ENCODE measurements at places on chromosomes 16 and 17.

GRCh38 chr16:21060027-21060510 is 90.6 kb downstream of the DNAH3 start:
- no peak for DNase-seq

DNA sequence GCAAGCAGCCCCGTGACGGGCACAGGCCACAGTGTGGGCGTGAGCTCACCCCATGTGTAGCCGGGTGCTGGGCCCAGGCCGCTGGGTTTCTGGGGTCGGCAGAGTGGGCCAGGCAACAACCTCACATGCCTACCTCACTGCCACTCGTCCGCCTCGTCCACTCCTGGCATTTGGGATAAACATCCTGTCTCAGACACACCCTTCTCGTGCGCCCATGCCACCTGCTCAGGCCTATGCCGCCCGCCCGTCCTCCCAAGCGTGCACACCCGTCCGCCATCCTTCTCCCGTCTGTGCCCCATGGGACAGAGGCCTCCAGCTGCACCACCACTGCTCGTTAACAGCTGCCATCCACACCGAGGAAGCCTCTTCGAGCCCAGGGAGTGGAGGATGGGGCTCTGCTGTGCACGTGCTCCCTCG is 64.3 kb downstream of the KLHDC4 start:
- DNase-seq: no peak

DNA sequence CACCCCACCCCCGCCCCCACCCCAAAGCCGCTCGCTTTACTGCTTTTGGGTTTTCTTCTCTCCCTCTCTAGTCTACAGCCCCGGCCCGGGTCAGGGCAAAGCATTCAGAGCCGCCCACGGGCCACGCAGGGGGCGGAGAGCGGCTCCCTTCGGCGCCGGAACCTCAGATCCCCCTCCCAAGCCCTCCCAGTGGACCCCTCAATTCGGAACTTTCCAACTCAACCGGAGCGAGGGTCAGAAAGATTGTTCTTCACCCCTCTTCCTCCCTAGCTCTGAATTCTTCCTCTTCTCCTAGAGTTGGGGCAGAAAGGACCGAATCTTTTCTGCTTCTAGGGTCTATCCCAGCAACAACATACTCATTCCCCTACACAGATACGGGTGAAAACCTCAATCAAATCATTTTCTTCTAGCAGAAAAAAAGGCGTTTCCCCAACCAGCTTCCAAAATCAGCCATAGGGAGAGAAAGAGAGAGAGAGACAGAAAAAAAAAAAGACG is 1.0 kb downstream of the HOXB2 start:
- no peak for DNase-seq

DNA sequence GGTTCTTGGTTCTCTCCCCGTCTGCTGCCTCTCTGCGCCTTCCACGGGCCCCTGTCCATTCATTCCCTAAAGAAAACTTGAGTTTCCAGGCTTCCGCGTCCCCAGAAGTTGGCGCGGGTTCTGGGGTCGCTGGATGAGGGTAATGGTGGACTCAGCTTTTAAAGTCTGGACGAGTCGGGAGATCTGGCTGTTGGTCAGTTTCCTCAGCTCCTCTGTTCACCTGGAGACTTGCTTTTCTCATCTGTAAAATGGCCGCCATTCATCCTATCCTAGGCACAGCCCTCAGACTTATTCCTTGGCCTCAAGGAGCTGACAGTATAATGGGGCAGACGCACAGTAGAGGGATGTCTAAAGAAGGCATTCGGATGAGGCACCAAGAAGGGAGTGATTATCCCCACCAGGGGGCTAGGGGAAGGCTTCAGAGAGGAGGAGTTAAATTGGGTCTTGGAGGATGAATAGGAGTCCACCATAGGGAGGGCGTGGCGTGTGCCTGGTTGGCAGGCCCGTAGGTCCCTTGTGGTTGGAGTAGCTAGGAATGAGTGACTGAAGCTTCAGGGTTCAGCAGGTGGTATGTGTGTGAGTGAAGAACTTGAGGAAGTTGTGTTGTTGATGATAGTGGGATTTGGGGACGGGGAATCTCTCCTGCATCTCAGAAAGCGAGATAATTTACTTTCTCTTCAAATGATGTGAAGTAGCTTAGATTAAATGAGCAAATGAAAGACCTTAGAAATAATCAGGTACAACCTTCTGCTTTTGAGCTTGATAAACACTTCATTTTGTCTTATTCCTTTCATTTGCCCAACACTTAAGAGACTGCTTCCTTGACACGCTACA is 652 bp downstream of the VPS35L start:
- DNase-seq: no peak

GRCh38 chr17:2241823-2242222 is 61.8 kb downstream of the SMG6 start:
- DNase-seq: no peak

GRCh38 chr17:38508570-38508950 is 80.3 kb downstream of the ARHGAP23 start:
- no peak for DNase-seq

DNA sequence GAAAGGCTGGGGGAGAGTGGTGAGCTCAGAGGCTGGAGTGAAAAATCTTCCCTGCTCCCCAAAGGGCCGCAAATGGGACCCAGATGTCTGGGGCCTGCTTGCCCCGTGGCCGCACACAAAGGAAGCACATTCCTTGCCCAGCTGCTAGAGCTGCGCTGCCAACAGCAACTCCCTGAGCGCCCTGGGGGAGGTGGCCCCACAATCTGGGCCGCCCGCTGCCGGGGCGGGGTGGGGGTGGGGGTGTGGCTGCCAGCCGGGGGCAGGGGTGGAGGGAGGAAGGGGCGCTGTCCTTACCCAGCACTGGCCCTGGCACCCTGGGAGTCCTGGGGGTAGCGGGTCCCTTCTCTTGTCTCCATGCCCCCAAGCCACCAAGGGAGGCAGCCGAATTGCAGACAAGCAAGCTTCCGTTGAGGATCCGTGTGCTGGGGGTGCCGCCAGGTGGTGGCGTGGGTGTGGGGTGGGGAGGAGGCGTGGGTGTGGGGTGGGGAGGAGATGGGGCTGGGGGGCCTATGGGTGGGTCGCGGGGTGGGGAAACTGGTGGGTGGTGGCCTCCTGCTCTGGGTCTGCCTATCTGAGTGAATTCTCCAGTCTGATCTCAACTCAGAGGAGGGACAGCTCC is 48.4 kb upstream of the PABPN1L start:
- no peak for DNase-seq

DNA sequence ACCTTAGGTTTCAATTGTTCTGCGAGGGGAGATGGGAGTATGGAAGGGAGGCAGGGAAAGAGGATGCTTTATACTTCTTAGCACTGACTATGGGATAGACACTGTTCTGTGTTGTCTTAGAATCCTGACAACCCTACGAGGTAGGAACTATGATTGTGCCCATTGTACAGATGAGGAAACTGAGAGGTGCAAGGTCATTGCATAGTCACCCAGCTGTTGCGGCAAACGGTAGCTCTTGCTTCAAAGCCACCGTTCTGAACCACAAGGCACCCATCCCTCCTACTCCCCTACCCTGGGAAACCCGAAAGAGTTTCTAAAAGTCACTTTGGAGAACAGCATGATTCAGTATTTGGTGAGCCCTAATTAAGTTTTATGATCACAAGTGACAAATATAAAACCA is 7.5 kb downstream of the CCDC40 start:
- DNase-seq: no peak

GRCh38 chr17:28567604-28568003 is 3.7 kb downstream of the PIGS start:
- DNase-seq: no peak

GRCh38 chr16:56370875-56371659 is 54.3 kb downstream of the AMFR start:
- peak; percentile 71 for DNase-seq

GRCh38 chr17:38749223-38750043 is 1.3 kb upstream of the PCGF2 start:
- DNase-seq: peak; percentile 72

GRCh38 chr17:305090-305976 is 47.3 kb downstream of the RPH3AL start:
- DNase-seq: no peak

DNA sequence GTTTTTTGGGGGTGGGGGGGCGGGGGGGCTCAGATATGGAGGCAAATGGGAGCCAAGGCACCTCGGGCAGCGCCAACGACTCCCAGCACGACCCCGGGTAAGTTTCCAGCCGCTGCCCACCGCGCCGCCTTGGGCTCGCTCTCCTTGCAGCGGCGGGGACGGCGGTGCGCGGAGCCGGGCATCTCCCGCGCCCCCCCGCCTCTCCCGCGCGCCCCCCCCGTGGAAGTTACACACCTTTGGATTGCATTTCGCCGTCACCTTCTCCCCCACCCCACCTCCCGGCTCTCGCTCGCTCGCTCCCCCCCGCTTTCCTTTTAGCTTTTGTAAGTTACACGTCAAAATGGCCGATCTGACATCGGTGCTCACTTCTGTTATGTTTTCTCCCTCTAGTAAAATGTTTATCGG is 387 bp downstream of the MSI2 start:
- DNase-seq: no peak

GRCh38 chr16:57022445-57022844 is 33.1 kb downstream of the NLRC5 start:
- DNase-seq: no peak

- DNase-seq: no peak
Observed at GRCh38 chr16:83102336-83102735, 475.6 kb downstream of the CDH13 start.

- DNase-seq: no peak
Observed at GRCh38 chr17:46720408-46720807, 98.1 kb downstream of the WNT3 start.

GRCh38 chr17:64259922-64260321 is 3.1 kb downstream of the TEX2 start:
- no peak for DNase-seq

DNA sequence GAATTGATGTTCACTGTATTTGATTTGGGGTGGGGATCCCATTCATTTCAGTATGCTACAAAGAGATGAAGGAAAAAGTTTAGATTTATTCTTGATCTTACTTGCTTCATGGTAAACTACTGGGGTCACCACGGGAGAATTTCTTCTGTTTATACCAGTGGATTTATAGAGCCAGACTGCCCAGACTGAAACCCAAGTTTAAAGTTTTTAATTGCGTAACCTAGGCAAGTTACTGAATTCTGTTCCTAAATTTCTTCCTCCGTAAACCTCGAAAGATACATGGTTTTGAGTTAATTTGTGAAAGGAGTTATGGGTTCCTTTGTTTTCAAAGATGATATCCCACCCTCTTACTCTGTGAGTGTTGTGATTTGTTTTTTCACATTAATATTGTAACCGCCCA is 26.4 kb downstream of the PIGL start:
- DNase-seq: no peak

GRCh38 chr16:78984324-78984723 is 616.2 kb downstream of the MAF start:
- DNase-seq: no peak

- DNase-seq: no peak
Observed at GRCh38 chr16:67456391-67457081, 24.4 kb downstream of the ATP6V0D1 start.

- DNase-seq: no peak
Observed at GRCh38 chr17:17888371-17888770, 51.6 kb upstream of the SREBF1 start.

GRCh38 chr16:10240854-10241613 is 58.8 kb upstream of the GRIN2A start:
- no peak for DNase-seq

DNA sequence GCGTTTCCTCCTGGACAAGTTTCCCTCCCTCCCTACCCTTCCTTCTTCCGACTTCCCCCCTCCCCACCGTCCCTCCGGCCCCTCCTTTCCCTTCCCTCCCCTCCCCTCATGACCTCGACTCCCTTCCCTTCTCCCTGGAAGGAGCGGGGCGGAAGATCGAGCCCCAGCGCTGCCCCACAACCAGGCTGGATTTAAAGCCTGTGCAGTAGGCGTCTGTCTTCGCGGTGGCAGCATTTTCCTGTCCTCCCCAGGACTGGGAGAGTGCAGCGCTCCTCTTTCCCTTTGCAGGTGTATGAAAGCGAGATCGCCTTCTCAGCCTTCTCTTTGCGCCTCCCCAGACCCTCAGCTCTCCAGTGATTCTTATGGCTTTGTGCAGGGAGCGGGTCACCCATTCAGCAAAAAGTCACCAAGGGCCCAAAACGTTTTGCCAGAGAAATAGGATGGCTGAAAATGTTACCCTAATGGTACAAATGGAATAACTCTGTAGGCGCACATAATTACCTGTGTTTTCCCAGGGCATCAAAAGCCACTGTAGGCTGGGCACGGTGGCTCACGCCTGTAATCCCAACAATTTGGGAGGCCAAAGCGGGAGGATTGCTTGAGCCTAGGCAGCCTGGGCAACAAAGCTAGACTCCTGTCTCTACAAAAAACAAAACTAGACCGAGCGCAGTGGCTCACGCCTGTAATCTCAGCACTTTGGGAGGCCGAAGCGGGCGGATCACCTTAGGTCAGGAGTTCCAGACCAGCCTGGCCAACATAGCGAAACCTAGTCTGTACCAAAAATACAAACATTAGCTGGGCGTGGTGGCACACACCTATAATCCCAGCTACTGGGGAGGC is 40.8 kb downstream of the SLFN12L start:
- DNase-seq: no peak

GRCh38 chr17:12665263-12666210 is at the start of gene MYOCD:
MYOCD (plus strand) TSS chr17:12665890; CDS start chr17:12666189, 299 bp downstream.
- DNase-seq: no peak

GRCh38 chr17:63665527-63666214 is 34.3 kb downstream of the LIMD2 start:
- no peak for DNase-seq

GRCh38 chr17:51044976-51045375 is 75.7 kb downstream of the SPAG9 start:
- no peak for DNase-seq

- DNase-seq: peak; percentile 63
Observed at GRCh38 chr17:31467502-31468256, 76.2 kb downstream of the RAB11FIP4 start.

GRCh38 chr17:68328676-68329075 is 37.4 kb downstream of the ARSG start:
- peak; percentile 55 for DNase-seq

- DNase-seq: no peak
Observed at GRCh38 chr16:72840631-72841381, 207.1 kb downstream of the ZFHX3 start.

GRCh38 chr16:61681124-61681523 is 355.1 kb downstream of the CDH8 start:
- no peak for DNase-seq

DNA sequence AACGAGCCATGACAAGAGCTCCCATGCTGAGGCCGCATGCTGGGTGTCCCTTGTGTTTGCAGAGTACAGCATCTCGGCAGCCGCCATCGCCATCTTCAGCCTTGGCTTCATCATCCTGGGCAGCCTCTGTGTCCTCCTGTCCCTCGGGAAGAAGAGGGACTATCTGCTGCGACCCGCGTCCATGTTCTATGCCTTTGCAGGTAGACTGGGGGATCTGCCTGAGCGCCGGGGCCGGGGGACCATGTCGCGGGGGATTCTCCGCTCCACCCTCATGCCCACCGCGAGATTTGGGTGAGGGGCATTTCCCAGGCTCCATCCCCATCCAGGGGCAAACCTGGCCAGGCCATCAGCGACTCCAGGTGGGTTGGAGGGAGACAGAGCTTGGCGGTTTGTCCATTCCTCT is 10.7 kb downstream of the CACNG1 start:
- peak; percentile 44 for DNase-seq

- DNase-seq: no peak
Observed at GRCh38 chr17:76793775-76794174, 55.9 kb downstream of the MFSD11 start.
